ENCODE measurements at places on chromosomes 3 and 15.

DNA sequence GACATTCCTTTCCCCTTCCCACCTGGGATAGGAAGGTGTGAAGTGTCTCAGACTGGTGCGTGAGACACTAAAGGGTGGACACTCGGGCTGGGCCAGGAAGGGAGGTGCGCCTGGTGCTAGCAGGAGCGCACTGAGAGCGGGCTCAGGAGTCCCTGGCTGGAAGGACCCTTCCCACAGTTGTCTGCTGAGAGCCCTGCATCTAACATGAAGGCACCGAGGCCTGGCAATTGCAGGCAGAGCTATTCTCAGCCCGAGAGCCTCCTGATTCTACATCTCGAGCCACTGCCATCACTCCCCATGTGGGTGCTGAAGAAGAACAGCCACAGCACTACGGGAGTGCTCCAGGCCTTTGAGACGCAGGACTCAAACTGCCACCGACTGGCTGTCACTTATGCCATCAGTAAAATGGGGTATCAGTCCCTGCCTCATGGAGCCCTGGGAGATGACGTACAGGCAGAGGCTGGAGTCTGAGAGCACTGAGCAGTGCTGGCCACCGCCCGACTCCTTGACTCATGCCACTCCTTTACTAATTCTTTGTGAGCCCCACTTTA, 159.4 kb downstream of the KLF13 start:
- no peak for DNase-seq

DNA sequence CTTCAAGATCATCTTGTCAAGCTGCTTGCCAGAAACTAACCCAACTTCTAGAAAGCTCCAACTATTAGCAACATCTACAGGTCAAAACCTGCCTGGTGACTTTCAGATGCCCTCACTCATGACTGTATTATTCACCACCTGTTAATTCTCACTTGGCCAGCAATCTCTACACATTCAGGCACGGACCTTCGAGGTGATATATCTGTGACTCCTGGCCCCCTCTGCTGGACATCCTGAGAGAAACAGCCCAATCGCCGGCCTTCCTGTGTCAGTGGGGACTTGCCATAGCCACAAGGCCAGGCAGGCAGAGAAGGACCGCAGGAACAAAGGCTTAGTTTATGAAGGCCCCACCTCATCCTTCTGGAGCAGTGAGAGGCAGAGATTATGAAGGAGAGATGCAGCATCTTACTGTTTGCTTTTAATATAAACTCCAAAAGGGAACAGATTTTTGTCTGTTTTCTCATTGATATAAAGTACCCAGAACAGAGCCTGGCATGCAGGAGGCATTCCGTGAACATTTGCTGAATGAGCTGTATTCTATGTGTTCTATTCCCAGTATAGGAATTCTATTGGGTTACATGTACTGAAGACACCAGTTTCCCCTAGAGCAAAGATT, 24.4 kb upstream of the OCA2 start:
- peak; percentile 75 for DNase-seq

DNA sequence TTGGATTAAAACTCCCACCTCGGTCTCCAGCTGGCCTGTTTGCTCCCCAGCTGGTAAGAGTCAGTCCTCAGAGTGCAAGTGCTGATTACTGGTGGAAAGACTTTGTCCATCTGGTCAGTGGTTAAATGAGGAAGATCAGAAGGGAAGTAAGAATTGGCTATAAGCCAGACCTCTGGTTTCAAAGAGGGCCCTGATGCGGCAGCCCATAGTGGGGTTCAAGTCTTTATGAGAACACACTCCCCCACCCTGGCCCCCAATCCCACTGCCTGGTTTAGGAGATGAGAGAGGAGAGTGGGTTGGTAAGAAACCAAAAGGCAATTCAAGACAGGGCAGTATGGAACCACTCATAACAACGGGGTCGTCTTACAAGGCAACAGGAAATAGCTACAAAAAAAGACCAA, 65.0 kb downstream of the FRMD4B start:
- no peak for DNase-seq

DNA sequence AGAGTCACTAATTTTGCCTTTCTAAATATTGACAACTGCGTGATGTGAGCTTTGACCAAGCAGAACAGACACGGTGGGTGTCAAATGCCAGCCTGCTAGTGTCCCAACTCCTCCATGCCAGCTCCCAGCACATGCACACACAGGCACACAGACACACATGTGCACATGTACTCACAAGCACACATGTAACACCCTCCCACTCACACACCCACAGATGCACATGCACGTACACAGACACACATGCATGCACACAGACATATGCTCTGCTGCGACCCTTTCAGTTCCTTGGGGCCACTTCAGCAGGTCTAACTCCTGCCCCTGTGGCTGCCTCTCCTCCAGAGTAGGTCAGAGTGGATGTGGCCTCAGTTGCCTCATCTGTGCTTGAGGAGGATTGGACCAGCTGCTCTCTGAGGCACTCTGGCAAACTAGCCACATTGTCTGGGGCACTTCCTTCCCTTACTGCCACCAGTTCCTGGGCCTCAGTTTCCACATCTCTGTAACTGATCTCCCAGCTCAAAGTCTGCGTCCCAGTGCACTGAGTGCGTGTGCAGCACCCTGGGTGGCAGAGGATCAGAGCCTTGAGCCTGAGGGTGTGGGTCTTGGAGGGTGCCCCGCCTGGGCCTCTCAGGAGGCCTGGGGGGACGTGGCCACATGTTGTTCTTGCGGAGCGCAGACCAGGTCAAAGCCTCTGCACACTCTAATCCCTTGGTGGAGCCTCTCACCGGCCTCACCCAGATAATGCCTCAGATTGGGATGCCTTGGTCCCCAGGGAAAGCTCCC, 55.0 kb upstream of the PRR23E start:
- no peak for DNase-seq

GRCh38 chr3:108420926-108421325, 89.5 kb downstream of the MYH15 start:
- peak; percentile 31 for DNase-seq

DNA sequence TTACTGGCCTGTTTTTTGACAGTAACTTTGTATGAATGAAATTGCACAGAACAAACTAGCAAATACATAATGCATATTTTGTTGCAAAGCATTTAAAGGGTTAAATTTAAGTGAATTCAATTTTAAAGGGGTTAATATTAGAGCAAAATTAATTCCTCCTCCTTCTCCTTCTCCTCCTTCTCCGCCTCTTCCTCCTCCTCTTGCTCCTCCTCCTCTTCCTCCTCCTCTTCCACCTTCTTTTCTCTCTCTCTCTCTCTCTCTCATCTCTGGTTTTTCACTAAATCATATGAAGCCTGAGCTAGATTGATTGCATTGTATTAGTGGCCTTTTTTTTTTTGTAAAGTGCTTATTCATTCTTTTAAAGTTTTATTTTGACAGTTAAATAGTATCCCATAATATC, 154.5 kb downstream of the THRB start:
- DNase-seq = no peak

GRCh38 chr3:103791786-103792515, 1357.1 kb downstream of the ZPLD1 start:
- no peak for DNase-seq

- DNase-seq = no peak
Observed at GRCh38 chr3:176097027-176097426, 1100.3 kb downstream of the TBL1XR1 start.

GRCh38 chr15:39140060-39140604, 440.7 kb upstream of the THBS1 start:
- DNase-seq = no peak

Data from kidney glomerular epithelial cell (primary cell).